Ecto neural progenitor cell (in vitro differentiated cells): ENCODE measurements at places on chromosomes 16 and 17.

DNA sequence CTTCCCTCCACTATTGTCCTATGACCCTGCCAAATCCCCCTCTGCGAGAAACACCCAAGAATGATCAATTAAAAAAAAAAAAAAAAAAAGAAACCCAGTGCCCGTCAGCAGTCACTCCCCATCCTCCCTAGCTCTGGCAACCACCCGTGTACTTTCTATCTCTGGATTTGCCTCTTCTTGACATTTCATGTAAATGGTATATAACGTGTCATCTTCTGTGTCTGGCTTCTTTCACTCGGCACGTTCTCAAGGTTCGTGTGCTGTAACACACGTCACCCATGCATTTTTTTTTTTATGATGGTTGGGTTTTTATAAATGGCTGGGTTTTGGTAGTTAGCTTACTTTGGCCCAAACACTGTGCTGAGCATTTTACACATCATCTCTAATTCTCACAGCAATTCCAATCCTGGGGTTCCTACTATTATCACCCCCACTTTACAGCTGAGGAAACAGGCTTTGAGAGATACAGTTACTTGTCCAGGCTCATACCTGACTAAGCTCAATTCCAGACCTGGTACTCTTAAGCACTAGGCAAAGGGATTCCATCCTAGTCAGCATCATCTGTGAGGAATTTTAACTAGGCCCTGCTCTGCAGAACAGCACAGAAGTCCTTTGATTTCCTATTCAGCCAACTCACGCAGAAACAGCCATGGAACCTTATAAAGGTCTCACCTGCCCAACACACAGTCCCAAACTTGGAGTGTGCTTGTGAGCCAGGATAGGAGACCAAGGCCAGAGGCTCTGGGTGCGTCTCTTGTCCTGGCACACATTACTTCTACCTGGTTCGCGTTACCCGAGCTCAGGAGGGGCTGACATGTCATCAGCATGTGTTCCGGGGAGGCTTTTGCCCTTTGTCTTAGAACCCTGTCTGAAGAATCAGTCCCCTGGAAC is 11.7 kb downstream of the NDUFAB1 start:
- no peak for DNase-seq

- peak; percentile 54 for DNase-seq
Observed at GRCh38 chr17:1933875-1934715, 91.0 kb downstream of the RTN4RL1 start.

GRCh38 chr16:89094252-89094879 is 714 bp downstream of the ACSF3 start:
- no peak for DNase-seq

DNA sequence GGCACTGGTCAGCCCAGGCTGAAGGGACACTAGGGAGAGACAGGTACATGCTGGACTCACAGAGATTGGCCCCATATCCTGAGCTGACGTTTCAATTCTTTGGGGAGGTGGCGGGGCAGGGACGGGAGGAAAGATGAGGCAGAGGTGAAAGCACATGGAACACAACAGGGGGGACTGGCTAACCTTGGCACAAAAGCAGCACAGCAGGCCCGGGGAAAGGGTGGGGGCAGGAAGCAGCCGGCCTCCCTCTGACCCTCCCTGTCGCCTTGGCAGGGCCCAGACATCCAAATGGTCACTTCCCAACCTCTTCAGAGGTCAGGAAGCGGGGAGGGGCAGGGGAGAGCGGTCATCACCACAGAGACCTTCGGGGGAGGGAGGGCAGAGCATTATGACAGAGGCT is 6.6 kb downstream of the VAT1 start:
- no peak for DNase-seq

GRCh38 chr16:75021410-75021809 is 22.6 kb downstream of the ZNRF1 start:
- no peak for DNase-seq

DNA sequence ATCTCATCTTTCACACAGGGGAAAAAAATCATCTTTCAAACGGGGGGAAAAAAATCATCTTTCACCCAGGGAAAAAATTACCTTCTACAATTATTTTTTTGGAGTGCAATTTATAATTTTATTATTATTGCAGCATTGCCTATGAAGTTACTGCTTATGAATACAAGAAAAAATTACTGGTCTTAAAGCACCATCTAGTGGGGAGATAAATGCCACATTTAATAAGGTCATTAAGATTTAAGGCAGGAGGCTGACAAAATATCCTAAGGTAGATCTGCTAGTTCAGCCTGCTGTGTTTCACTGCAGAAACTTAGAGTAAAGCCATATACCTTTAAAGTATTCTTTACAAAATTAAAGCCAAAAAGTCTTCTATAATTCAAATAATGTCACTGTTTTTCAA is 13.7 kb downstream of the SHCBP1 start:
- DNase-seq = no peak

DNA sequence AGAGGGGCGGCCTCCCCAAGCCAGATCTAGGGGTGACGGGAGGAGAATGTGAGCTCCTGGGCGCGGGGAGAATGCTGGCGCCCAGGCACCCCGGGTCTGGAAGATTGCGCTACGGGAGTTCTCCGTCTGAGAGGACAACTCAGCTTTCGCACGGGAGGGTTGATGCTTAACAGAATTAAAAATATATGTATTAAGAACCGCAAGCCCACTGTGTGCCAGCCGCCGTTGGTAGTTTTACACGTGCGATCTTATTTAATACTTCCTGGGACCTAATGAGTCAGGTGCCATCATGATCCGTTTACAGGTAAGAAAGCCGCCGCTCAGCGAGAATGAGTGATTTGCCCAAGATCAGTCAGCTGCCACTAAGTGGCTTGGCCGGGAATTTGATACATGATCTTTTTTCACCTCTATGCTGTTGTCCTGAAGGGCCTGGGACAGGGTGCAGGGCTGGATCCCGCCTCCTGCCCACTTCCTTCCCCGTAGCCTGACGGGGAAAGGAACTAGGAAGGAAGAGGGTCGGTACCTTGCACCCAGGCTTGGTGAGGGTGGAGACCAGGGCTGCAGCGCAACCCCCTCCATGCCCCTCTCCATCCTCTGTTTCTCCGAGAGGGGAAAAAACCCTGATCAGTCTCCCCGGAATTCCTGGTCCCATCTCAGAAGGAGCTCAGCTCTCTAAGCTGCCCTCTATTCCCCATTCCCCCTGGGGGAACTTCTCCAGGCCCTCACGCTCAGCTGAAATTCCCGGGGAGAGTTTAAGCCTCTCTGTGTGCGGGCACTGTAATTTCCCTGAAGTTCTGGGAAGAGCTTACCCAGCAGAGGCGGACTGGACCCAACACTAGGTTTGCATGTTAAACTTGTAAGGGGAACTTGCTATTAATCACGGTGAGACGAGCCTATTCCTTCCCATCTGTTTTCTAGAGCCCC is 983 bp downstream of the VAT1L start:
- DNase-seq = peak; percentile 53
